ENCODE measurements at places on chromosomes 7 and 10. TPM values are rescaled to one million over a fixed set of nuclear protein-coding genes. Genes with fewer than 3 reads are reported as not detected.

Gene TMEM26
- not detected for total RNA-seq

Gene RBP3
- not detected for total RNA-seq

Gene PPRC1
- total RNA-seq: 14.7 TPM

Gene GRID2IP
- total RNA-seq: not detected

Gene SMKR1
- total RNA-seq: 0.25 TPM

Gene CDK14
- total RNA-seq: 9.9 TPM

Gene C10orf53
- total RNA-seq: not detected
